ENCODE measurements at places on chromosomes 12 and 14.
A peak's percentile ranks its signal among the peaks of the same experiment; 100 is the strongest.

GRCh38 chr12:125983094-125983783 is 918.0 kb downstream of the AACS start:
- H3K27ac ChIP-seq: no peak overlapping the region
- DNase-seq: no peak

- H3K4me3 ChIP-seq: no peak overlapping the region
- DNase-seq: no peak
- H3K4me1 ChIP-seq: no peaks in the 10 kb centered on the region
- no peaks in the 10 kb centered on the region for H3K36me3 ChIP-seq
- peaks cover 47% of the 10 kb centered on the region for H3K27me3 ChIP-seq
Measured at GRCh38 chr12:2494486-2495192, 300.1 kb upstream of the FKBP4 start.

DNA sequence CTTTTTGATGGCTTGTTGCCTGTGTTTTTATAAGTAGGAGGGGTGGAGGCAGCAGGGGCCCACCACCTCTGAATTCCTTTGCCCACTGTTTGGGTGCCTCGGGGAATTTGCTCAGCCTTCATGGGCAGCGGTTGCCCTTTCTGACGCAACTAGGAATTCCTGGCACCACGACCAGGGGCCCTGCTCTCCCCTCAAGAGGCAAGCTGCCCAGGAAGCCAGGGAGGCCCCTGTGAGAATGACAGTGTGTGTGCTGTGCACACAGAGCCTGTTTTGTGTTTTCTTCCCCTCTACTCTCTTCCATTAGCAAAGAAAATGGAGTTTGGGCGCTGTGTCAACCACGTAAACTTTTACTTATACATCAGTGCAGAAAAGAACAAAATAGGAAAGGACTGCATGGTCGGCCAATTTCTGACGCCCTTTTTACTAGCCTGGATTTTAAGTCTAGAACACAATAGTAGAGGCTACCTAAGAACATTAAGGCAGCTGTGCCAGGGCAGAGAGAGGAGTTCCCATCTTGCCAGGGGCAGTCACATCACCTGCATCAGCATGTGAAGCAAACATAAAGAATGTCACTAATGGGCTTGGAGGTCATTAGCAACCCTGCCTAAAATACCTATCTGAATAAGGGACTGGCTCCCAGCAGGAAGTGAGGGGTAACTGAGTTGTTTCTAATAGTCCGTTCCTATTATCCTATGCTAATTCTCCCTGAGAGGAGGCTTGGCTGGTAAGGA is 17.9 kb upstream of the PTGR2 start:
- H3K27me3 ChIP-seq: no peaks in the 10 kb centered on the region
- H3K4me1 ChIP-seq: peaks cover 17% of the 10 kb centered on the region
- peak; percentile 75 for DNase-seq
- peak overlapping the region; percentile 26 for H3K4me3 ChIP-seq
- H3K27ac ChIP-seq: peak overlapping the region; percentile 34

DNA sequence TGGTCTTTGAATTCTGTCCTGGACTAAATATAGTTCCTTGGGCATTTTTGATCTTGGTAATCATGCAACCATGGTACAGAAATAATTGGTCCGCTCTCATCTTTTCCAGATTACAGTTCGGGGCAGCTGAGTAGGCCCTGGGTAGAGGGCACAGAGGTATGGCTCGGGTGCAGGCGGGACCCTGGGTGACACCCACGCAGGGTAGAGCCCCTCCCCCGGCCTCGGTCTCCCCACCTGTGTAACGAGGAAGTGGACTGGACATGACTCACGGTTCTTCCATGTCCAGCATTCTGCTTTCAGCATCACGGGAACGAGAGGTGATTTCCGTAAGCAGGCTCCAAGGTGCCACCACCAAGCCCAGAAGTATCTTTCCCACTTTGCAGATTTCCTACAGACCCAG is 91.0 kb upstream of the DIO3 start:
- peaks cover 4% of the 10 kb centered on the region for H3K27me3 ChIP-seq
- no peak overlapping the region for H3K27ac ChIP-seq
- no peak overlapping the region for H3K4me3 ChIP-seq
- no peak for DNase-seq

DNA sequence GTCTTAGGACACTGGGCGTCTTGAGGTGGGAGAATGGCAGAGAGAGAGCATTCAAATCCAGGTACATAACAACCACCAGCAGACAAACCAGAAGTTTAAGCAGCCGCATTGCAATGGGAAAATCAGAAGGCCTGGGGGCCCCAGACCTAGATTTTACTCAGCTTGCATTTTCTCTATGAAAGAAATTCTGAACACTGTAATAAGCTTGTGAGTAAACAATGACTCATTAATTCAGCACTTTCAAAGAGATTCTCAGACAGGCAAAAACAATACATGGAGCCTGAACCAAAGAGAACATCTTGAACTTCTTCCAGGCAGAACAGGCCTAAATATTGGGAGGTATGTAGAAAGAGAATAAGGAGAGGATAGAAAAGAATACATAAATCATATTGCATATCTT is 69.8 kb upstream of the IFNG-AS1 start:
- DNase-seq: no peak
- H3K27ac ChIP-seq: no peak overlapping the region
- no peaks in the 10 kb centered on the region for H3K4me1 ChIP-seq
- no peaks in the 10 kb centered on the region for H3K27me3 ChIP-seq
- H3K4me3 ChIP-seq: no peak overlapping the region
